ENCODE measurements at places on chromosomes 11 and 22.

DNA sequence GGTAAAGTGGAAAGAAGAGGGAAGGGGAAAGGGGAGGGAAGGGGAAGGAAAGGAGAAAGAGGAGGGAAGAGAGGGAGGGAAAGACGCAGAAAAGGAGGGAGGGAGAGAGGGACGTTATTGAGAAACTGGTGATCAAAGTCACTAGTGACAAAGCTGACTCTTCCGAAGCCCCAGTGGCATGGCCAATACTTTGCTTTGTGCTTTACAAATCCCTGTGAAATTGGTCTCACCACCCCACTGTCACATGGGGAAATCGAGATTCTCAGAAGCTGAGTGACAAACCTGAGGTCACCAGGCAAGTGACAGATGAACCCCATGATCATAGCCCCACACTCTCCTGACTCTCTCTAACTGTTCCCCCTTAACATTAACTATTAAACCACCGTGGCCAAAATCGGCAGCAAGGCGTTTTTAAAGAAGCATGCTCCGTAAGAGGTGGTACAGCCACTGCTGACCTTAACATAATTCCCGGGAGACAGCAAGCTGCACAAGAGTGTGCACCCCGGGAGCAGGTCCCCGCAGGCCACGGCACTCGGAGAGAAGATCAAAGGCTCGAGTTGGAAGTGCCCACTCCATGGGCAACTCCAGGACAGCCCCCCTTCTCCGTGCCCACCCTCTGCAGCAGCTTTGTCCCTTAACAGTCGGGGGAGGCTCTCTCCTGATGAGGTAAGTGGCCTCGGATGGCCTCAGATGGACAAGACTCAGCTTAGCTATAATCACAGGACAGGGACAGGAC lies 34.8 kb downstream of the CELSR1 start:
- no peak for DNase-seq

DNA sequence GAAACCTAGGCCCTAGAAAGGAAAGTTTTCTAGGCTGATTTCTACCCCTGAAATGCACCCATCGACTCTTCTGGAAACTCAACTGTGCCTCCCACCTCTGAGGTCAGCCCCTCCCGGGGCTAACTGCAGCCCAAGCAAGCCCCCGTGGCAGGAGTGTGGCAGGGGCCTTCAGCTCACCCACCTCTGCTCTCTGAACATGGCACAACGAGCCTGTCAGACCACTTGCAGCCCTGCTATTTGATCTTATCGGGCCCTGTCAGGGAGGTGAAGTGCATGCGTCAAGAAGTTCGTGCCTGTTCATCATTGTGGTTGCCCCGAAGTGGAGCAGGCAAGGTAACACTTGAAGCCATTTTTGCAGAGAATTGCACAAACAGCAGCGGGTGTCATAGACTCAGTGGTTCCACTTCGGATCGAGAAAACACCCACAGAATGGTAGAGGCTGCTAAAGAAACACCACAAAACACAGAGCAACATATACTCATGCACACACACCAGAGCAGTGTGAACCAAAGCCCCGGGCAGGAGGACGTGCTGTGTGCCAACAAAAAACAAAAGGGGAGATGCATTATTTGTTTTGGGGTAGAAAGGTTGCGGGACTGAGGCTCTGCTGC lies 262.7 kb downstream of the ETS1 start:
- DNase-seq: no peak

DNA sequence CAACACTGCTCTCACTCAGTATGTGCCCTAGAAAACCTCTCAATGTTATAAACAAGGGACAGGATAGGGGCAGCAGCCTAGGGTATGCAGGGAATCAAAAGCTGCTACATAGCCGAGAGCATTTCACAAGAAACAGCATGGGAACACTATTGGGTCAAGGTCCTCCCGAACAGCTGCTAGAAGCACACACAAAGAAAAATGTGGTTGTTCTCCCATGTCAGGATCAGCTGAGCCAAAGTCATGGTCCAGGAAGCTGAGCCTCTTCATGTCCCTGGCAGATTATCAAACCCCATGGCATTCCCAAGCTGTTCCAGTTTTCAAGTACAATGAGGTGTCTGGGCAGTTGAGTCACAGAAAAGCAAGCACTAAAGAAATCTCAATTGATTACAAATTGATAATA lies 21.0 kb upstream of the GDPD4 start:
- DNase-seq: no peak

DNA sequence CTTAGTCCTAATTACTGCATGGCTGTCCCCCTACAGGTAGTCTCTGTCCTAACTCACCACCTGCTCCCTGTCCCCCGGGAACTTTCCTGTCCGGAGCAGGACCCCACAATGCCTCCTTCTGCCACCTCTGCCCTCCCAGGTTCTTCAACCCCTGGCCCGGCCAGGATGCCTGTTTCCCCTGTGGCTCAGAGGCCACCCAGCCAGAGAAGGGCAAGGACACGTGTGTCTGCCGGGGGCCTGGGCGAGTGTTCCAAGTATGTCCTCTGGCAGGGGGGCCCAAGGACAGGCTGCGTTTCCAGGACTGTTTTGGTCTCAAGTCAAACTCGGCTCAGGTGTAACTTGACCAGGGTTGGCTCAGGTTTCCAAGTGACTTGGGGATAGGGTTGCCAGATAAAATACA lies 63.8 kb downstream of the BTG4 start:
- no peak for DNase-seq

Measured in activated B cell treated with CpG ODN at 0.5 μM for 24 hours (primary cell).